NCI-H510A treated with DMSO at 0.1 percent for 48 hours (cell line): ENCODE measurements at places on chromosomes 12 and 14.

DNA sequence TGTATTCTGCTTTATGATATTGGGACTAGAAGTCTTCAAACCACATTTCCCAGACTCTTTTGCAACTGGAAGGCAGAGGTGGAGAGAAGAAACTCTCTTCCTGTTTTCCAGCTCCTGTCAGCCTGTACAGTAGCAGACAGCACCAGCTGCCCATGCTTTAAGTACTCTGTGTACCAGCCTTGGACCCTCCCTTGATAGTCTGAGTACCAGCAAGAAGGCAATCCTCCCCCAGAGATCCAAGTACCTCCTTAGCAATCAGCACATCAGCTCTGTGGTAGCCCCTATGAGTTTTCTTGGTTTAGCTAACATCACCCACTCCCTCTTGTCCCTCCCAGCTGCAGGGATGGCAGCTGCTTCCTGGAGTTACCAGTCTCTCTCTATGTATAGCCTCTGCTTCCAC lies 56.3 kb downstream of the STXBP6 start:
- DNase-seq = peak; percentile 27

DNA sequence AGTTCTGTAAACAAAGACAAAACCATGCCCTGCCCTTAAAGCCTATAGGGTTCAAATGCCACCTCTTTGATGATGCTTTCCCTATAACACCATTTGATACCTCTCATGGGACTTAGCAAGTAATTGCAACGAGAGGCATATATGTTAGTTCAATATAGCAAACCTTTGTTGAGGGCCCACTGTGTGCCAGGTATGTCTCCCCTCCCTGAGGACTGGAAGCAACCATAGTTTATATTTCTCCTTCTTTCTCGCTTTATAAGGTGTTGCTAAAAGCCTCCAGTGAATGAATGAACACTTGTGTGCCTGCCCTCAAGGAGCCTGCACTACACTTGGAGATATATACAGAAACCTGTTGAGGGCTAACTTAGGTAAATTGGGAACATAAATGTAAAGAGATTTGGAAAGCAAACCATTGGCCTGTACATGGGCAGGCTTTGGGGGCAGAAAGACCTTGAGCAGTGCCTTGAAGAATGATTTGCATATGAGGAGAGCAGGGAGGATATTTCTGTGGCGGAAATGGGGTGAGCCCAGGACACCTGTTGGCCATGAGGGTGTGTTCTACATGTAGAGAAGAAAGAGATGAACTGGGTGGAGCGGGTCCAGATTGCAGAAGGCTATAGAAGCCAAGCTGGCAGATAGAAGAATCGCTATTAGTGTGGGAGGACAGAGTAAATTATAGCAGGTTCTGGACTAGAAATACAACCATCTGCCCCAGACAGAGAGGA lies 1.8 kb upstream of the CKAP4 start:
- no peak for DNase-seq

GRCh38 chr12:52667509-52667908 lies 12.7 kb downstream of the KRT1 start:
- no peak for DNase-seq

- DNase-seq = no peak
Measured at GRCh38 chr12:26666286-26666685, 166.7 kb downstream of the ITPR2 start.

DNA sequence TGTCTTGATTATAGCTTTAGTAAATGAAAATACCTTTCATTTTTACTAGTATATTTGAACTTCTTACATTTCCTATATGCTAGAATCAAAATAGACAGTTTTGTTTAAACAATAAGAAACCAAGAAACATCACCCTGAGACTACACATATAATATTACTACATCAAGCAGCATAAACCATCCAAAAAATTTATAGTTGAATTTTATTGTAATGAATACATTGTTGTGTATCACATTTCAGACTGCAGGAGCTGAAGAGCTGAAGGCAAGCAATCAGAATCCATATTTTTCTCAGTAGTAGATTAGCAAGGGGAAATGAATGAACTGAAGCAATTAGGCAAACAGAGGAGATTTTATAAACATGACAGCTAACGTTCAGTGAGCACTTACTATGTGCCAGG lies 379.2 kb downstream of the BTG1 start:
- no peak for DNase-seq

- no peak for DNase-seq
Measured at GRCh38 chr14:30993071-30993470, 32.4 kb upstream of the AP4S1 start.
